ENCODE measurements at places on chromosomes 12 and 14.

DNA sequence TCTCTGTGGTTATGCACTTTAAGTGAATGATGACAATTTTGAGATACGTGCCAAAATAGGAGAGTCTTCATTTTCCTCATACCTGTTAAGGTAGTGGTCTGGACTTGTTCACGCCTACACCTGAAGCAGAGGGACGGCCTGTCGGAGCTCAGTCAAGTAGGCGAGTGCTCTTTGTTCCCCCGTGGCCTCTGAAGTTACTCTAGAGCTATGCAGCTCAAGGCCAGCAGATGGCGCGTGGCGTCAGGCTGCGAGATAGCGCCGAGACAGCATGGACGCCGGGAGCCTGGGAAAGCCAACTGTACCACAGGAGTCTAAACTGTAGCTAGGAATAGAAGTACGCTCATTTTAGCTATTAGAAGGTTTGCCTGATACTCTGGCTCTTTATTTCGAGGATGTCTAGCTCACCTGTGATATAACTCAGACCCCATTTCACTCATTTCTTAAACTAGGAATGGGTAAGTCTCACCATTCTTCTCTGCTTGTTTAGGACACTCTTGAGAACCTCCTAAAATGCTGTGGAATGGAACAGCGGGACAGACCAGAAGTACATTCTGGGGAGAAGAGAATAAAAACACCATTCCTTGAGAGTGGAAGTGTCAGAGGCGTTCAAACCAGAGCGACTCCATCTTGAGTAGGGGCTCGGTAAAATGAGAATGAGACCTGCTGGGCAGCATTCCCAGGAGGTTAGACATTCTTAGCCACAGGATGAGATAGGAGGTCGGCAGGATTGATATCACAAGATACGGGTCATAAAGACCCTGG is 267.4 kb upstream of the HMGA2 start:
- DNase-seq, result peak; percentile 19

DNA sequence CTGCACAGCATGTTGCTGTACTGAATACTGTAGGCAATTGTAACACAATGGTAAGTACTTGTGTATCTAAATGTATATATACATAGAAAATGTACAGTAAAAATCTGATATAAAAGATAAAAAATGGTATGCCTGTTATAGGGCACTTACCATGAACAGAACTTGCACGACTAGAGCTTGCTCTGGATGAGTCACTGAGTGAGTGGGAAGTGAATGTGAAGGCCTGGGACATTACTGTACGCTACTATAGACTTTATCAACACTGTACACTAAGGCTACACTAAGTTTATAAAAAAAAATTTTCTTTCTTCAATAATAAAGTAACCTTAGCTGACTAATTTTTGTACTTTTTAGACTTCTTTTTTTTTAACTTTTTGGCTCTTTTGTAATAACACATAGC is 24.2 kb upstream of the NEDD1 start:
- no peak for DNase-seq

DNA sequence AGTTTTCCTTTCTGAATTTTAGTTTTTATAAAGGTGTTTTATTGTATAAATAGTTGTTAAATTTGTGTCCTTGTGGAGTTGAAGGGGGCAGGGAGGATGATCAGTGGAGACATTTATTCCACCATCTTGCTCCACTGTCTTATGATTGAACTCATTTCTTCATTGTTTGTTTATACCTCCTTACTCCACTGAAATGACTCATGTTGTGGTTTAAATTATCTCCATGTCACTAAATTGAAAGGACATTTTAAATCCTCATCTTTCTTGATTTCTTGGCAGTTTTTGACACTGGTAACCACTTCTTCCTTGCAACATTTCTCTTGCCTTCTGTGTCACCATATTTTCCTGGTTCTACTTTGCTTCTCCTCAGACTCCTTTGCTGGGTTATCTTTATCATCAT is 23.6 kb upstream of the FERMT2 start:
- DNase-seq, result no peak

DNA sequence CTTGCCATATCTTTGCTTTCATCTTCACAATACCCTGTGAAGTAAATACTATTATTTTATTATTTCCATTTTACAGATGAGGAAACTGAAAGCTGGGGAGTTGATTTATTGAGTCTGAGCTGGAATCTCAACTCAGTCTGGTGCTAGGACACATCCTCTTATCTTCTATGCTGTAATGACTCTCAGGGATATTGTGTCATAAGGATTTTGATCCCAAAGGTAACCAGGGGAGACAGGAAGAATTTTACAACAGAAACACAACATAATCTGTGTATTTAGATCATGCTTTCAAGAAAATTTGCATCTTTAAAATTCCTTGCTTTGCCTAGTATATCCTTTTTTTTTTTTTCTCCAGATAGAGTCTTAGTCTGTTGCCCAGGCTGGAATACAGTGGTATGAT is 123.3 kb upstream of the BTG1 start:
- DNase-seq, result no peak

- DNase-seq, result no peak
These were observed at the start of gene KRT80 for GRCh38 chr12:52191841-52192791. TSS of gene KRT80 (minus strand) at chr12:52192014. CDS start at chr12:52191902, 112 bp downstream.

GRCh38 chr12:13559318-13559978 is 362.9 kb downstream of the EMP1 start:
- DNase-seq, result no peak

GRCh38 chr12:59304077-59304721 is 291.6 kb upstream of the SLC16A7 start:
- DNase-seq, result no peak

DNA sequence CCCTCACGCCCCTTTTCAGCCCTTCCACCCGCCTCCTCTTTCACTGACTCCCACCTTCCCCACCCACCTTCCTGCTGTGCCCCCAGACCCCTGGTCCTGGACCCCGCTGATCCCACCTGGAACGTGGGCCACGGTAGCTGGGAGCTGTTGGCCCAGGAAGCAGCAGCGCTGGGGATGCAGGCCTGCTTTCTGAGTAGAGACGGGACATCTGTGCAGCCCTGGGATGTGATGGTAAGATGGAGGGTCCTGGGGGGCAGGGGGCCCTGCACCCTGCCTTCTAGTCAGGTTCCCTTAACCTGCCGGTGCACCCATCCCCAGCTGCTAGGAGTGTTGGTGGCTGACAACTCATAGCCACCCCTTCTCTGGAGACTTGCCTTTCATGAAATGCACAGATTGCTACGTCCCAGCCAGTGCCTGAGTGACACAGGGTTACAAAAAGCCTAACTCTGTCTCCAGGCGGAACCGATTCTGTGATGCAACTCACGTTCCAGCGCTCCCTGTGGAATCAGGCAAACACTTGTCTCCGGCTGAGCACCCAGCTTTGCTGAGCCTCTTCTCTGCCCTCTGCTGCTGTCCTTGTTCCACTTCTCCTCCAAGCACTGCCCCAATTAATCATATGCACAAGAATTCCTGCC is 15.0 kb upstream of the OAS2 start:
- no peak for DNase-seq

DNA sequence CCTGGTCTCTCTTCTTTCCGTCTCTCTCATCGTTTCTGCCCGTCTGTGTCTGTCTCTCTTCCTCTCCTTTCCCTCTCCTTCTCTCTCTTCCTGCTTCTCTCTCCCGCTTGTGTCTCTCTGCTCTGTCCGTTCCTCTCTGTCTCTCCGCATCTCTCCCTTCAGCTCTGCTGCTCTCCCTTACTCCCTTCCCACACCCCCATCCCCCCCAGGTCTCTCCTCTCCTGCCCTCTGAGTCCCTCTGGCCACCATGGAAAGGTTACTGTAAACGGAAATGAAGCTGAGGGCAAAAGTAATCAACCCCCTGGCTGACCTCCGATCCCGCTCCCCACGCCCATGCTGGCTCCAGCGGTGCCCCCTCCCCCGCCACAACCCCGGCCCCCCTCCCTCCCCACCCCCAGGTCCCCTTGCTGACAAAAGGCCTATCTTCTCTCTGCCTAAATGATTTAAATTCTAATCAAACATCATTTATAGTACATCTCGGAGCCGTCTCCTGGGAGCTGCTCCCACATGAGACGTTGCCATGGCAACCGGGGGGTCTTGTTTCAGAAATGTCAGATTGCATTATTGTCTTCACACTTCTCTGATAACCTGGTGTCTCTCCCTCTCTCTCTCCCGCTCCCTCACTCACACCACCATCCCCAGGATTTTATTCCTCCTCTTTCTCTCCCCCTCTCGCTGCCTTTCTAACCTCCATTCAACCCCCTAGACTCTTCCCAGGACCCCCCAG is 203.8 kb downstream of the RBM19 start:
- peak; percentile 45 for DNase-seq

GRCh38 chr14:99064262-99064954 is 207.6 kb downstream of the BCL11B start:
- DNase-seq, result no peak

GRCh38 chr14:54109521-54110120 is 153.0 kb upstream of the BMP4 start:
- DNase-seq, result no peak

DNA sequence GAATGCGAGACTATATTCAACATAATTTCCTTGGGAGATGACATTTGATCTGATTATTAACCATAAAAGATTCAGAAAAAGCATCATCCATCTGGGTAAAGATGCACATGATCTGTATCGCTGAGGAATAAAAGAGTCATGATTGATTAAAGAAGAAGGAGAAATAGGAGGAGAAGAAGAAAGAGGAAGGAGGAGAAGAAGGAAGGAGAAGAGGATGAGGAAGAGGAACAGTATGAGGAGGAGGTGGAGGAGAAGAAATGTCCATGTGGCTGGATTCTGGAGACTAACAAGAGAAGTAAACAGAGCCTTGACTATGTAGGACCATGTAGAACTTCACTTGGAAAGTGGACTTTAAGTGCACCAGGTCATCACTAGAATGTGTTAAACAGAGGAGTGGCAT is 947.4 kb downstream of the LRFN5 start:
- no peak for DNase-seq

DNA sequence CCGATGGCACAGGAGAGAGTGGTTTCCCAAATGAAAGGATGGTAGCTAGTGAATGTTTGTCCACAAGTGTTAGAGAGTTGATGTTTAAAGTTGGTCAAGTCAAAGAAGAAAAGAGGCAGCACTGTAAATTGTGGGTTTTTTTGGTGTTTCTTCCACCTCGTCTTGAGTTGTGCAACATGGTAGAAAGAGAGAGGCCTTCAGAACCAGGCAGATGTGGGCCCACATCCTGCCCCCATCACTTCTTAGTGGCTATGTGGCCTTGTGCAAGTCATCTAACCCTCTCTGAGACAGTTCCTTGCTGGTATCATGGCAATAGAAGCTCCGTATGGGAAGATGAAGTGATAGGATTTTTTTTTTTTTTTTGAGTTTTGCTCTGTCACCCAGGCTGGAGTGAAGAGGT is 60.8 kb downstream of the NDUFA12 start:
- no peak for DNase-seq

DNA sequence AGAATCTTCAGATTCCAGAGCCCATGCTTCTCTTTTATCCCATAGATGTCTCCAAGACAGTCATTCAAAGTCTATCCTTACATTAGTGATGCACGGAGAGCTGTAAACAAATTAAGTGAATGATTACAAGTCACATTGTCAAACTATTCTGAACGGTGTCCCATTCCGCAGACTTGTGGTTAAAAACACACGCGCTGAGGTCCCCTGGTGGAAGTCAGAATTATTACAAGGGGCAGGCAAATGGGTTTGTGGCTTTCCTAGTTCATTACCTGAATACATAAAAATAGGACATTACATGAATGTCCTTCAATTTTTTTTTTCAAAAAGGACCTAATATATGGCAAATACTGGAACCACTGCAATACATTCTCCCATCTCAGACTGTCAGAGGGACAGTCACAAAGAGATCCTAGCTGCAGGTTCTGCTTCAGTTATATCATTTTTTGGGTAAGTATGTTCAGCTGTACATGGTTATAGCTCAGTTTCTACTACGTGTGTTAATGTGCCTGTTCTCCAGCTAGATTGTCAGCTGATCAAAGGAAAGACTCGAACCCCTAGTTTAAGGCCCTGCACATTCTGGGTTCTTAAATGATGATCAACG is 53.1 kb upstream of the STON2 start:
- DNase-seq, result no peak

DNA sequence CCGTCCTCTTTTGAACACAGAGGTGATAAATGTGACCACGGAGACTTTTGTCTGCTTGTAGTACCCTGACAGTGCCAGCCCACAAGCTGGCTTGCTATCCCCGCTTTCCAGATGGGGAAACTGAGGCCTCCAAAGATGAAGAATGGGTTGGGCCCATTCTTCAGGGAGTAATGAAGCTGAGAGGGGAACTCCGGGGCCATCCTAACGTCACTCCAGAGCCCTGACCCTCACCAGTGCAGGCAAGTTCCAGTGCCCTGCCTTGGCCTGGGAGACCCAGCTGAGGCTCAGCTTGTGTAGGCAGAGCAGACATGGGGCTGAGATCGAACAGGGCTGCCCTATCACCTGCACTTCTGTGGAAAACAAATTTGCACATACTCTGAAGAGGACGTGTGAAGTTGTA is 277.1 kb downstream of the DPF3 start:
- no peak for DNase-seq

DNA sequence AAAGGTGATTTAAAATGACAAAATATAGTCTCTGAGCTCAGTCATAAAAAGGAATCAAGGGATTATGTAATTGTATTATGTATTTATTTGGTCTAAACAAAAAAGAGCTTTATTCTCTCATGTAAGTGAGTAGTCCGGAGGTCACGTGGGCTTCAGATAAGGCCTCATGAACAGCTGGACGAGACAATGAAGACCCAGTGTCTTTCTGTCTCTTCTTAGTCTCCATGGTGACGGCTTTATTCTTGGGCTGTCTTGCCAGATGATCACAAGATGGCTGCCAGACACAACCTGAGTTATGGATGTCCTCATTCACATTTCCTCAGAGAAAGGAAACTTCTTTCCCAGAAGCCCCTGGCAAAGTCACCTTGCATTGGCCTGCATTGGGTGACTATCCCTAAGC is 98.6 kb downstream of the ARF6 start:
- DNase-seq, result no peak

DNA sequence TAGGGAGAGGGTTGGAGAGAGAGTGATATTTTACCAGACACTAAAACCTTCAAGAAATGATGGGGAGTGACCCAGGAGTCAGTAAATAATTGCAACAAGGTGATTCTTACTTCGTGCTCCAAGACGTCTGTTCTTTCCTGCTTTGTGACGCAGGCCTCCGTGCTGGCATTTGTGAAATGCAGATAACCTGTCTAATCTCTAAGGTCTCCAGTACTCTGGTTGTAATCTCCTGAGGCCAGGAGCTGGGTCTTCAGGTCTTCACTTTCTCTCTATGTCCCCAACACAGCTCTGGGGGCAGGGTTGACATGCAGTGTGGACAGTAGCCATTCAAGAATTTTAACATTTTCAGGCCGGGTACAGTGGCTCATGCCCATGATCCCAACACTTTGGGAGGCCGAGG is 53.1 kb downstream of the CD9 start:
- no peak for DNase-seq

GRCh38 chr14:102610968-102611811 is 18.7 kb downstream of the RCOR1 start:
- DNase-seq, result no peak

- no peak for DNase-seq
These were observed 160.5 kb upstream of the RASSF8 start for GRCh38 chr12:25797949-25798348.

GRCh38 chr14:65180725-65181025 is 78.4 kb upstream of the MAX start:
- no peak for DNase-seq

GRCh38 chr12:102114212-102114611 is 5.7 kb downstream of the NUP37 start:
- no peak for DNase-seq

- DNase-seq, result no peak
These were observed 10.6 kb upstream of the LBHD2 start for GRCh38 chr14:103073367-103073875.

GRCh38 chr12:108757856-108758255 is 26.5 kb upstream of the CORO1C start:
- no peak for DNase-seq
